ENCODE measurements at places on chromosomes 2 and 18.

- DNase-seq = no peak
Observed at GRCh38 chr2:113407446-113408099, 29.9 kb upstream of the ZNG1B start.

DNA sequence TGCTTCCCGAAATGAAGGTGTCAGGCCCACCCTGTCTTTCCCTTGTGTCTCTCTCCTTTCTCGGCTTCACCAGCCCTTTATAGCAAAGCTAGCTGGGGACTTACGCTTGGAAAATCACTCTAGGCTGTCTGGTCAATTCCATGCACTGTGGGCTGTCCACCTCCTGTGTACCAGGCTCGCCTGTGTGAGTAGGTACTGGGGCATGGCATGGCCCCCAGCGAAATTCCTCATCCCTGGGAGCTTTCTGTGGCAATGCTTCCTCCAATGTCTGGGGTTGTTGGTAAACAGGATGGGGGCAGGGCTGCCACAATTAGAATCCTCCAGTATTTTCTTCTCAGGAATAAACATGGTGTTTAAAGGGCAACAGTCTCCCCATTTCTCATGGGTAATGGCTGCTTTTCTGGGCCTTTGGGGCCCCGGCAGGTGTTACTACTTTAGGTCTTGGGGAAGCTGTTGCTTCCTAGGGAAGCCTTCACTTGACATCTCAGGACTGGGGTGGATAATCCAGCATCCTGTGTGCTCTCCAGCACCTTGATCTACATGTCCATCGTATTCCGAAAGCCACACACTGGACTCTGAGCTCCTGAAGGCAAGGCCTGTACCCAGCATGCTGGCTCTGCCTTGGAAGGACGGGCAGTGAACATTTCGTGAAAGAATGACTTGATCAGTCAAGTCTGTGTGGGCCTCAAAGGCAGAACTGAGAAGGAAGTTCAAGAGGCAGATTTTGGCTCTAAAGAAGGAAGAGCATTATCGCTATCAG is 21.1 kb downstream of the RHOB start:
- DNase-seq = no peak

DNA sequence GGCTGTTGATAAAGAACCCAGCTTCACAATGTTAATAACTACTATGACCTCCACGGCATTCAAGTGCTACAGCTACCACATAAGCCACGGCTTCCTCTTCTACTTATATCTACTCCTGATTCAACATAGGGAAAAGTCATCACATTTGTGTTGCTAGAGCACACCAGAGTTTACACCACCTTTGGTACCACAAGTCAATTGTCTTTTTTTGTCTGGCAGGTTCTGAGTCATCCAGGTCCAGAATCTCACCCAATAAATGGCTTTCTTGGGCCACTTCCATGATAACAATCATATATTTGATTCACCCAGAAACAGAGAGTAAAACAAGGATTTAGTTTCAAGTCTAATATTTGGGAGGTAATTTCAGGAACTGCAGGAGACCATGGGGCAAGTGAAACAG is 480.2 kb downstream of the TMX3 start:
- no peak for DNase-seq

- no peak for DNase-seq
Observed at GRCh38 chr2:104127049-104127770, 726.7 kb upstream of the POU3F3 start.

GRCh38 chr2:63035169-63035568 is 15.5 kb upstream of the OTX1 start:
- no peak for DNase-seq

- DNase-seq = no peak
Observed at GRCh38 chr2:240595381-240596079, 9.0 kb downstream of the CAPN10 start.

GRCh38 chr2:35462226-35462998 is 893.2 kb upstream of the CRIM1 start:
- DNase-seq = no peak

GRCh38 chr2:235594041-235594440 is 100.2 kb downstream of the AGAP1 start:
- DNase-seq = no peak

- no peak for DNase-seq
Observed at GRCh38 chr2:200782251-200782650, 29.5 kb upstream of the BZW1 start.

GRCh38 chr18:6951336-6952090 is 166.1 kb downstream of the LAMA1 start:
- no peak for DNase-seq

DNA sequence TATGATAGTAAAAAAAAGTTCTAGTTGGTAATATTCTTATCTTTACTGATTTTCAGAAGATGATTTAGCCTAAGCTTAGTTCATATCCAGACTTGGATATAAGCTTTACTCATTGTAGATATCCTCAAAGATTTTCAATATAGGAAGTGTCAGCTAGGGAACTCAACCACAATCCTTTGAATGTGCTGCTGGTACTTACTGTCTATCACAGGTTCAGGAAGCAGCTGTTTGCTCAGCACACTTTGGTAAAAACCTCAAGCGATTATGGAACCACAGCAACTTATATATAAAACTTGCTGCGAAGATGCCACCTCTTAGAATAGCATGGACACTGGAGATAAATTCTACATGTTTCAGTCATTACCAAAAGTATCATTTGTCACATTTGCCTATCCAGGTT is 60.1 kb upstream of the TNFRSF11A start:
- DNase-seq = no peak

DNA sequence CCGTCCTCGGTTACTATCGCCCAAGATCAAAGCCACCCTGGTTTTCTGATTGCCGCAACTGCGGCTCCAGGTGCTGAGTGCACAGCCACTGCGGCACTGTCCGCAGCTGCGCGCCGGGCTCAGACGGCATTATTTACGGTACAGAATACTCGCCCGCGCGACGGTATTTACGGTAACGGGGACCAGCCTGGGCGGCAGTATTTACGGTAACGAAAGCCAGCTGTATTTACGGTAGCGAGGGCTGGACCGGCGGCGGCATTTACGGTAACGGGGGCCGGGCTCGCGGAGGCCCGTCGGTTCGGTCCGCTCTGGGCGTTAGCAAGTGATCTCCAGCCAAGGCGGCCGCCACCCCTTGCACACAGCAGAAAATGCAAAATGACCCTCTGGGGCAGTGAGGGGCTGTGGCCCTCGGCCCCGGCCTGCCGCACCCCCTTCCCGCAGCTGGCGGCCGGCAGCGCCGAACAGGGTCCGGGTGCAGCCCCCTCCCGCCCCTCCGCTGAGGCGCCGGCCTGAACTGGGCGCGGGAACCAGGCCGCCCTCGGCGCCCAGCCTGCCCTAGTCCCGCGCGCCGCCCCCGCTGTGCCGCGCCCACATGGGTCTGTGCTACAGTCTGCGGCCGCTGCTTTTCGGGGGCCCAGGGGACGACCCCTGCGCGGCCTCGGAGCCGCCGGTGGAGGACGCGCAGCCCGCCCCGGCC is at the start of gene GNAL:
Gene GNAL, plus strand, starts transcription at position 293 of the 697 bp plus-strand sequence. Its CDS starts 300 bp downstream, at position 593.
- DNase-seq = peak; percentile 18

GRCh38 chr18:3839581-3839981 is 389.6 kb downstream of the TGIF1 start:
- no peak for DNase-seq

DNA sequence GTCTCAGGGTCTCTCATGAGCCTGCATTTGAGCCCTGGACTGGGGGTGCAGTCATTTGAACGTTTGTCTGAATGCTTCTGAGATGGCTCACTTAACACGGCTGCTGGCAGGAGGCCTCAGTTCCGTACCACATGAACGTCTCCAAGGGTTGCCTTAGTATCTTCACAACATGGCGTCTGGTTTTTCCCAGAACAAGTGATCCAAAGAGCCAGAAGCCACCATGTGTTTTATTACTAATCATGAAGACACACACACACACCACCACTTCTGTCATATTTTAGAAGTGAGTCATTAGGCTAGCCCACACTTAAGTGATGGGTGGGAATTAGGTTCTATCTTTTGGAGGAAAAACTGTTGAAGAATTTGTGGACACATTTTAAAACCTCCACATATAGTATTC is 15.0 kb upstream of the MYO1B start:
- no peak for DNase-seq

- peak; percentile 29 for DNase-seq
Observed at GRCh38 chr18:23135550-23136325, 453 bp downstream of the CABLES1 start.

DNA sequence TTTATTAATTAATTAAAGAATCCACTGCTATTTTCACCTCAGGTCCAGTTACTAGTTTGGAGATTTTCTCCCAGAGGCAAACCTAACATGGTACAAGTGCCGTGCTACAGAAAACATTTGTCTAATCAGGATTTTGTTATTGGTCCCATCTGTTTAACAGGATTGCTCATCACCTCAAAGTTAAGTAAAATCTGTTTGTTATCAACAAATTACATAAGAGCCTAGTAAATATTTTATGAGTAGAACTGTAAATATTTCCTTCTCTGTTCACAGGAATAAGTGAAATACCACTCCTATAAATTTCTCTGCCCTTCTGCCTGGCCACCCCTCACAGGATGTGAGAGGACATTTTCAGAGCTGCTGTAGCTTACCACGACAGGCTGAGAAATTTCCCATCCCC is 200.2 kb downstream of the RAD51AP2 start:
- no peak for DNase-seq

GRCh38 chr18:49612515-49613033 is 50.7 kb downstream of the LIPG start:
- no peak for DNase-seq

DNA sequence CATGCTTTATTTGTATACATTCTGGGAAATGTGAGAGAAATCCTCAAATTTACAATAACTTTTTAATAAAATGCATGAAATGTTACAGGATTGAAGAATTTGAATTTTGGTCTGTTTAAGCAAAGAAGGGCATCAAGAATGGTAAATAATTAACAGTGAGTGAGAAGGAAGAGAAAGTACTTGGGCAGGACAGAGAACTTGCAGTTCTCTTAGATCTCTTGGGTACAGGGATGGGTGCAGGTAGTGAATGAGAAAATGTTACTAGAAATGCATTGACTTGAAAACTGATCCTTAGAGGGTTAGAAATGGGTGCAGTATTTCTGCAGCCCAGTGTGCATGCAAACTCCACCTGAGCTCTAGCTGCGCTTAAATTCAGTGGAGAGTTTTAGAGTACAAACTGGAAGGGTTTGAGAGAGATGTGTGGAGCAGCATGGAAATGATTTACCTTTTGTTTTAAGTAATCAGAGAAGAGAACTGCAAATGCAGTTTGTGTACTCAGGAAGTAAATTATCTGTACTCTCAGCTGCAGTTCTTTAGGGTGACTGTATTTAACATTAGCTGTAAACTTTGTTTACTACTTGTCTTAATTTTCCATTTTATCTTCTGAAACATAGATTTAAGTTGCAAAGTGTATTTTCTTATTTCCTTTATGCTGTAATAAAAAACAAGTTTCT is 51.0 kb upstream of the RAB27B start:
- DNase-seq = no peak

DNA sequence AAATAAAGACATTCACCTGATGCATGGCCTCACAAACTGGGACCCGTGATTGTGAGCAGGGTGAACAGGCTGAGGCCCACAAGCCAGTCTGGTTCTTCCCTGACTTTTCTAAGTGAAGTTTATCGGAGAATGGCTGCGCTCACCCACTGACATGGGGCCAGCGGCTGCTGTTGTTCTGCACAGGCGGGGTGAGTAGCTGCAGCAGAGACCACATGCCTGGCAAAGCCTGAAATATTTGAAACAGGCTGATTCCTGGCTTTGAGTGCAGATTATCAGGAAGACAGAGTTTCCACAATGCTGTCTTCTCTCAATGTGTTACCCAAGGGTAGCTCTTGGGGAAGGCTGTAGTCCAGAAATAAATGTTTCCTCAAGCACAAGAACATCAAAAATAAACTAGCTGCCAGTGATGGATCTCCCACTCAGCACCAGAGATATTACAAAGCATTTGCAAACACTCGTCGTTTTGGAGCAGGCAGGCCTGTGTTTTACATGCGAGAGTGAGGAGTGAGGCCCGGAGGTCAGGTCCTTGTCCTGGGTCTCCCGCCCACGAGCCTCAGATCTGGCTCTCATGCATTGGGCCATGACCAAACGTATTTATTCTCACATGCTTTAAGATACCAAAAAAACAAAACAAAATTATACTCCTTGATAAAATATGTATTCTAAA is 647.1 kb downstream of the GALR1 start:
- no peak for DNase-seq

DNA sequence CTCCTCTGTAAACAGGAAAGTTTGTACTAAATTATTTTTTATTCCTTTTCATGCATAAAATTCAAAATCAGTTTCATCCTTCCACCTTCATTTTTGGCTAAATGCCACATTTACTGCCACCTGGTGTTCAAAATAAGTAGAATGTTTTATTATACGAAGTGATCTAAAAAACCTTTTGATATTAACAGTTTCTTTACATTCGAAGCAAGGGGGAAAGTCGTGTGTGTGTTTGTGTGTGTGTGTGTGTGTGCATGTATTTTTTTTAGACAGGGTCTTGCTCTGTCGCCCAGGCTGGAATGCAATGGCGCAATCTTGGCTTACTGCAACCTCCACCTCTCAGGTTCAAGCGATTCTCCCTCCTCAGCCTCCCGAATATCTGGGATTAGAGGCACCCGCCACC is 9.0 kb upstream of the SCN9A start:
- DNase-seq = no peak

DNA sequence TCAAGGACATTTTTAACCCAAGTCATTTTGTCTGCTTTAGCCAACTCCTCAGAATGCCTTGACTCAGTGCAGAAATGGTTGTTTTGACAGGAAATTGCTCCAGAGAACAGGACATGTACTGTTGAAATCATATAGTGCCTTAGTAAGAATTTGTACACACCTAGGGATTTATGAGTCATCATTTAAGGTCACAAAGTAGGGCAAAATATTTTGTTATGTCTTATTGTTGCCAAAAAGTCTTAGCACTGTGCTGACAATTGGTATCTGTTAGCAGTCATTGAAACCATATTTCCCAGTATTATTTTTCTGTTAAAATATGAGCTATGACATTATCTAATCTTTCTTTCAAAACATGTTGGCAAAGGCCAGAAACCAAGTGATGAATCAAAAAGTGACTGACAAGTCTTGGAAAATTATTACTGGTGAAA is 104.5 kb downstream of the OSBPL6 start:
- no peak for DNase-seq

- no peak for DNase-seq
Observed at GRCh38 chr2:235599596-235600338, 105.9 kb downstream of the AGAP1 start.

DNA sequence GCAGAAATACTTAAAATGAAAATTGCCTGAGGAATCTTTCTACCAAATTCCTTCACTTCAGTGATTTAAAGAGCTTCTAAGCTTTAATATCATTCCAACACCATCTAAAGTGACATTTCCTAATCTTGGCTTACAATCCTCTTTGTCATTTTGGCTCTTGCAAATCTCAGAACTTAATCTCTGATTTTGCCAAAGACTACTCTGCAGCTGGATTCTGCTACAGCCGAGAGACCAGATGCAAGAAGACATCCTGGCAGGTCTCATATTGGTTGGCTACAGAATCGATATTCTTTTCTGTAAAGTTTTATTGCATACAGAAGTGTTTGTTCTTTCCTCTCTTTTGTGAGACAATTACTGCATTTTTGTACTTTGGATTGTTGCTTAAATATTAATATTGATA is 716.5 kb upstream of the LRATD1 start:
- no peak for DNase-seq

Data from naive B cell (primary cell).